ENCODE measurements at places on chromosomes 7 and 10.

DNA sequence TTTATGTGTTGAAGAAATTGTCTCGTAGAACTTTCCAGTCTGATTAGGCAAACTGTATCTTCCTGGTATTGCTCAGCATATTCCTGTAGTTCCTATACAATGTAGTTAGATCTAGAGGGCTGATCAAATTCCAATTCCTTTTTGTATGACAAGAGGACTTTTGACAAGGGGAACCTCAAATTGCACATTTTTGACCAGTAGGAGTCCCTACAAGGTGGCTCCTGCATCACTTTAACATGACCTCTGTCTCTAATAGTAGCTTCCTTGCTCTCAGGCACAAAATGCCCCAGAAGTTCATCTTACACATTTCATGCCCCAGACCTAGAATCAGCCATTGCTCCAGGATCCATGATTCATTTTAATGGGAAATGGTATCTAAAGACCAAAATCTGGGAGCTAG is 18.7 kb downstream of the HERPUD2 start:
- no peak for DNase-seq

GRCh38 chr10:54800741-54801421 is at the start of gene PCDH15:
PCDH15 (minus strand) TSS chr10:54801231; CDS start chr10:54664262, 136,969 bp downstream.
- DNase-seq: peak; percentile 39

GRCh38 chr10:114306116-114306973 is 67.3 kb downstream of the VWA2 start:
- peak; percentile 94 for DNase-seq

DNA sequence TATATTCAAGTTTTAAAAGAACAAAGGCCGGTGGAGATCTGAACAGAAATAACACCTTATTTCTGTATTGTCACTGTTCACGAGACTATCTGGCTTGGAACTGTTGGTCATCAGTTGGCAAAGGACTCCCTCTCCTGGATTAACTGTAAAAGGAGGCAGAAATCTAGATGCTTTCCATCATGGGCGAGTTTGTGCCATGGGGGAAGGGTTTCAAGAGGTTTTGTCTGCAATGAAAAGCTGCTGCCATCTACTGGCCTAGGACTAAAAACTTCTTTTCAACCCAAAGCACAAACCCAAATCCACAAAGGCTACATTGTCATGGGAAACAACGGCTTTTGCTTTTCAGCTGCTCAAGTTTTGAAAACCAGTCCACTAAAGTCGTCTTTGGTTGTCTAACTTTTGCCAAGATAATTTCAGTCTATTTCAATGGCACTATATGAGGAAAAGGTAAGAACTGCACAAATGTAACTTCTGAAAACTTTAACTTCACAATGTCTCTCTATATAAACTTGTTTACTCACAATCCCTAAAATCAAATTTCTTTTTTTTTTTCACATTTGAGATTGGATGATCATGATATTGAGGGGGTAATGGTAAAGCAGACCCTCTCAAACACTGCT is 196.8 kb downstream of the SKAP2 start:
- DNase-seq: peak; percentile 85

DNA sequence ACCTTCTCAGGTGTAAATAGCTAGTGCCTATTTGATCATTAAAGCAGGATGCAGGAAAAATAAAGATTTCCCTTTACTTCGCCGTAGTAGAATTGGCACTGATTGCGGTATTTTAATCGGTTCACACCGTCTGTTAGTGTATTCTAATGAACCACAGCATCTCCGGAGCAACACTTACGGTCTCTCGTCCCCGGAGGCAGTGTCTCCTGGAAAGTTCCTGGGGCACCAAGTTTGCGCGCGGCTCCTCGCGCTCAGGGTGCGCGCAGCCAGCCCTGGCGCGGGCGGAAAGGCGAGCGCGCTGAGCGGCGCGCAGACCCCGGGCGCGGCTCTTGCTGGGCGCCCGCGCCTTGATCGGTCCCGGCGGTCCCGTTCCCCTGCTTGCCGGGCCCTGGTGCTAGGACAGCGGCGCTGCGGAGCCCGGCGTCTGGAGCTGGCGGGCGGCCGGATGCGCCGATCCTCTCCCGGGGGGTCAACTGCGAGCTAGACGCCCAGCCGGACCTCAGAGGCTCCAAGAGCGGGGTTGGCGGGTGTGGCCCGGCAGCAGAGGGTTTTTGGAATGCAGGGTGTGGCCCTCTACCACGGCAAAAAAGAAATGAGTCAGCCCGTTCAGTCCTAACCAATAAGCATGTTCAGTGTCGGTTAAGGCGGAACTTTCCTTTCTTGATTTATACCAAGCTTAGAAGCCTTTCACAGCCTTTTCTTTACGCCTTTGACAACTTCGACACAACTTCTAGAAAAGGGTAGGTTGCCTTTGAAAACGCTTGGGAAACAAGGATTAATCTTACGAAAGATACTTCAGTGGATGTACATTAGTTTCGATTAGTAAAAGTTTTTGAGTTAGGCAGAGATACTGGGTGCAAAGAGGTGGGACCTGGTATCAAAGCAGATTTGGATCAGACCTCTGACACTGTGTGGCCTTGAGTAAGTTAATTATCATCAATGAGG is 166.8 kb upstream of the ASAH2 start:
- DNase-seq: peak; percentile 88

- no peak for DNase-seq
Observed at GRCh38 chr10:108346066-108346465, 1181.6 kb upstream of the SORCS1 start.
